ENCODE measurements at places on chromosomes 2 and 18.

DNA sequence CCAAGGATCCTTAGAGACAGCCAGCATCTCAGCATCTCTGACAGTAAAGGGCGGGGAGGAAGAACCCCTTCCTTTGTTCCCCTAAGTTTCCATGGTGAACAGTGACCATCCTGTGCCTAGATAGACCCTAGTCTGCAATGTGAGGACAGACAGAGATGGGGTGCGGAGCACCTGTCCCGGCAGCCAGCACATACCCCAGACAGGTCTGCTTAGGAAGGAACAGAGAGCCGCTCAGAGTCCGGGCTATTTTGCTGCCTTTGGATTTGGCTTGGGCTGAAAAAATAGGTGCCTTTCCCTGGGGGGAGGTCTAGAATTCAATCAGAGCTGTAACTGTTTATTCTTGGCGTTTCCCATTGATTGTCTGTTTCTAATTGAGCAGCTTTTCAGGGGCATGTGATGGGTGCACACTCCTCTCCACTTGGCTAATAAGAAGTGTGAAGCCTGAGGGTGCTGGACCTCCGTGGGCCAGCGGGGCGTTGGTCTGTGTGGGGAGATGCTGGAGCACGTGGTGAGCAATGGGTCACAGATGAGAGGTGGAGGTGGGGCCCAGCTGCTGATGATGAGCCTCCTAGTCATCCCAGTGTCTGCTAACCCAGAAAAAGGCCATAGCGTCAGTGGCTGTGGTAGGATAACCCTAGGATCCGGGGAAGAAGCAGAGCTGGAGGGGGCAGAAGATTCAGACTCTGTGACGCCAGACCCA, 236.8 kb downstream of the SEPTIN10 start:
- no peak for DNase-seq

- no peak for DNase-seq
These were observed 71.1 kb downstream of the MGAT5 start for GRCh38 chr2:134324947-134325346.

DNA sequence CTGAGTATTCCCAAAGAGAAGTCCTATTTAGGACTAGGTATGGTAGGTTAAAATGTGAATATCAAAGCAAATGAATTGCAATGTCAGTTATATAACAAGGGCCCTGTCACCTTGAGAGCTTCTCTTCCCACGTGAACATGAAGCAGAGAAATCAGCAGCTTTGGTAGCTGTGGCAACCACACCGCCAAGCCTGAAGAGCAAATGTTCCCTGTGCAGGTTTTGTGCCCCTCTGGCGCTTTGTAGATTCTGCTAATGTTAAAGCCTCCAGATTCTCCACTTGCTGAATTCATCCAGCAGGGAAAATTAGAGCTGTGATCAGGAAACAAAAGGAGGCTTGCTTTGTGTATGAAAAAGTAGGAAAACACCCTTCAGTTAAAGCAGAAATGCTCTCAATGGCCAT, 322.6 kb downstream of the RBM43 start:
- no peak for DNase-seq

DNA sequence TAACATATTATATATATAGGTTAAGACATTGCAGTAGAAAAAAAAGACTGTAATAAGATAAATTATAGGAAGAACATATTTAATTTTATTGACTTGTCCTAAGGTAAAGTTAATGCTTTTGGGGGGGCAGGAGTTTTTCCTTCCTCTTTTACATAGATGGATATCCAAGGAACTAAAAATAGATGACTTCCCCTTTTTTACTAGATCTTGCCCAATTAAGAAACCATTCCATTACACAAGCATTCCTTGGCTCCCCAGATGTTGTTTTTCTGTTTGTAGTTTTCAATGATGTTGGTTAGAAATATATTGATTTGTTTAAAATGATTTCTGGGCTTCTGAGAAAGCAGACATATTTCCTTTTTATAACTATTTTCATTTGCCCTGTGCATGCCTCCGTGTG, 22.4 kb upstream of the PMAIP1 start:
- no peak for DNase-seq

DNA sequence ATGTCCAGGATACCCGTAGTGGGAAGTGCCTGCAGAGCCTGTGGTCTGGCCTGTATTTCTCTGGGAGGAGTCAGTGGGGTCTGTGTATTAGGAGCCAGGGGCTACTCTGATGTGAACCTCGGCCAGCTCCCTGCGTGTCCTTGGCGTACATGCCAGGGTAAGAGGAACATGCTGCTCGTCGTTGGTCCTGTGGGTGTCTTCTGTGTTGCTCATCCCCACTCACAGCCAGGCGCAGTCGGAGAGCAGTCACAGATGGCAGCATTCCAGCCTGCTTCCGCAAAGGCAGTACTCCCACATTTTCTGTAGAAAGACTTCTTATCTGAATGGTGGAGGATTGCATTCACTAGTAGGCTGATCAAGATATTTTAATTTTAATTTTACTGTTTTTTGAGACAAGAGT, 84.9 kb downstream of the DGKD start:
- DNase-seq: no peak

DNA sequence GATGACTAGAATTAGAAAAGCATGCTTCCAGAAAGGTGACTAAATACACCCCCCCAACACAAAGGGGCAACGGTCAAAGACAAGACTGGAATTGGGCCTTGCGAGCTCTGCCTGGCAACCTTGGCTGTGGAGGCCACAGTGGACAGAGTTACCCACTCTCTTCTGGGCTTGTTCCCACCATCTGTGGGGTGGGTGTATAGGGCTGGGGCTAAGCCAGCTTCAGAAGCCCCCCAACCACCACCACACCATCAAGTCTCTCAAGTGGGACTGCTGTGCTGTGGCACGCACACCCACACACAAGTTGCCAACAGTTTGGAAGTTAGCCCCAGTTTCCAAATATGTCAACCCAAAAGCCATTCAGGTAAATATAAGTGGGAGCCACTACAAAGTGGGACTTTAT, 7.8 kb downstream of the NFE2L2 start:
- no peak for DNase-seq

DNA sequence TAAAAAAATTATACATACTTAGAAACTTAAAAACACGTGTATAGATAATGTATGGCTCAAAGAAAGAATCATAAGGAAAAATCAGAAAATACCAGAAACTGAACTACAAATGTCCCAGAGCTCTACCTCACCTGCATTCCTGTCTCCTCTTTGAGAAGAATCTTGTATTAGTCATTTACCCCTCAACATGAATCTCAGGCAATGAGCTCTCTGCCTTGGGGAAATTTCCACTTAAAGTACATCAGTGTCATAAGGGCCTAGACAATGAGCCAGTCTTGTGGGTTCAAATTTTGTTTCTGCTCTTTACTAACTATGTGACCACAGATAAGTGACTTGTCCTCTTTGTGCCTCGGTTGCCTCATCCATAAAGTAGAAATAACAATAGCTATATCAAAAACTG, 40.1 kb downstream of the SCG2 start:
- no peak for DNase-seq

DNA sequence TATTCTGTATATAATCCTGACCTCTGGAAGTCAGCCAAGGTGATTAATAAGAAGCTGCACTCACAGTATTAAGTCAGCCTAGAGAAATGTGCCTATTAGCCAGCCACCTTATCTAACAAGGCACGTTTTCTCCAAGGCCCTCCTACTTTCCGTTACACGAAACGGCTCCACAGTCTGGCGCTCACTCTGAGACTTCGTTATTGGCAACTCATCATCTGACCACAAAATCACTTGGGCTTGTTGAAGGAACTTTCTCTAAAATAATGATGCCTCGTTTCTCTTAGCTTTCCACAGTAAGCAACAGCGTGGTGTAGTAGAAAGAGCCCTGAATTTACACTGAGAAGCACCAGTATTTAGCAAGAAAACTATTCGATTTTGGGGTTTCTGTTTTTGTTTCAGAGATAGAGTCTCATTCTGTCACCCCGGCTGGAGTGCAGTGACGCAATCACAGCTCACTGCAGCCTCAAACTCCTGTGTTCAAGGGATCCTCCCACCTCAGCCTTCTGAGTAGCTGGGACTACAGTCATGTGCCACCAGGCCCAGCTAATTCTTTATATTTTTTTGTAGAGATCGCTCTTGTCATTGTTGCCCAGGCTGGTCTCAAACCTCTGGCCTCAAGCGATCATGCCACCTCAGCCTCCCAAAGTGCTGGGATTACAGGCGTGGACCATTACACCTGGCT, 53.6 kb upstream of the SLC14A1 start:
- peak; percentile 74 for DNase-seq

- DNase-seq: no peak
These were observed 16.4 kb upstream of the ST3GAL5 start for GRCh38 chr2:85905187-85905666.

DNA sequence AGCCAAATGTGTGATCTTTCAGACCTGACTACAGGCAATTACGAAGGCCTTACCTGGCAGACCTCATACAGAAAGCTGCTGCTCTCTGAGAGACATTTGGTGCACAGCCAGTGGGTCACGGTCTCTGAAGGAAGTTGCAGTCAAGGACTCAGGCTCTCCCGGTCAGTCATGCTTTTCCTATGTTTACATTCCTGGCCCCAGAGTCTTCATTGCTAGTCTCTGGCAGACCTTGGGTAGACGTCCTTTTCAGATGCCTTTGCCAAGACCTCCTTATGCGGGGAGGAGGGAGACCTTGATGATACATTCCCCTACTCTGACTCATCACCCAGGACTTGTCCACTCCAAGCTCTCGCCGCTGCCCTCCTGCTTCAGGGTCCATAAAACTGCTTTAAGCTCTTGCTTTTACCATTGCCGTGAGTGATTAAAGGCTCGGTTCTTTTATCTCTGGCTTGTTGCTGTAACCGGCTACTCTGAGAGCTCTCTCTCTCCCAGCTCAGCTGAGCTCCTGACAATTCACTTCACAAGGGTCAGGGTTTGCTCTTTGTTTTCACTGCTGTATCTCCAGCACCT, 62.0 kb upstream of the SLC35F5 start:
- no peak for DNase-seq

GRCh38 chr2:120134263-120134662, 88.9 kb downstream of the TMEM185B start:
- DNase-seq: no peak
